ENCODE measurements at places on chromosomes 16 and 17.

DNA sequence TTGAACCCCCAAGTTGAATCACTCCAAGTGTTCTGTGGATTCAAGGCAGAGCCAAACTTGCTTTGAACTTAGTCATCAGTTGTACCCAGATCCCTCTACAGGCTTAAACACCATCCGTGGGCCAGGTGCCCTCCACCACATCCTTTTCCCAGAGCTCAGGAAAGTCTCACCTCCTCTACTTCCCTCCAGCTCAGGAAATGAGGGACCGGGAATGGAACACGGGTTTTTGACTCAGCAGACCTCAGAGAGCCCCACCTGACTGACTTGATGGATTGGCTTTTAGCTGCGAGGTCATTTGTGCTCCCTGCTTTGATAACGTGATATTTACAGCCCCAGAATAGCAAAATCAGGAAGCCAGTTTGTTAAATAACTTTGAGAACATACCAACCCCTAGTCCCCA lies 20.1 kb downstream of the GID4 start:
- no peak for DNase-seq

- DNase-seq, result no peak
These were observed 96.7 kb upstream of the CDH5 start for GRCh38 chr16:66269617-66270332.

DNA sequence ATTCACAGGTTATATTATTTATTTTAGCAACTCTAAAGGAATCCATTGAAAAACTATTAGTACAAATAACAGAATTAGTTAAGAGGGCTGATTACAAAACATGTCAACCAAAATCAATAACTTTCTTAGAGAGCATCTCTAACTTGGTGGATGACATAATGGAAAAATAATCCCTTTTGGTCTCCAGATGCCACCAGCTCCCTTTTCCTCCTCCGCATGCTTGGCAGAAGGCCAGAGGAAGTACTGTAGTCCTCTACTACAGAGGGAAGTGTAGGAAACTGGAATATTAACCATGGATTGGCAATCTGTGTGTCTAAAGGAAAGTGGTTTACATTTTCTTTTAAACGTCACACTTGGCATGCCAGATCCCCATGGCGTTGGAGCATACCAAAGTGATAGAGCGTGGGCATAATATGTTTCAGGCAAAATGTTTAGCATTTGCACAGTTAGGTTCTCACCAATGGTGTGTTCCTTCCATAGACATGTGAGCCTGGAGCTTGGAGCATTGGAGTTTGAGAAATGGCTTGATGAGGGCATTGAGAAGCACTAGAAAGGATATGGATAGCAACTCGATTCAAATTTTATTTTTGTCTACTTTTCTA lies 106.3 kb downstream of the PRKCB start:
- no peak for DNase-seq

GRCh38 chr16:56075732-56076388 lies 115.4 kb upstream of the GNAO1 start:
- DNase-seq, result no peak

GRCh38 chr17:83081684-83082201 lies 2.3 kb downstream of the METRNL start:
- peak; percentile 58 for DNase-seq

DNA sequence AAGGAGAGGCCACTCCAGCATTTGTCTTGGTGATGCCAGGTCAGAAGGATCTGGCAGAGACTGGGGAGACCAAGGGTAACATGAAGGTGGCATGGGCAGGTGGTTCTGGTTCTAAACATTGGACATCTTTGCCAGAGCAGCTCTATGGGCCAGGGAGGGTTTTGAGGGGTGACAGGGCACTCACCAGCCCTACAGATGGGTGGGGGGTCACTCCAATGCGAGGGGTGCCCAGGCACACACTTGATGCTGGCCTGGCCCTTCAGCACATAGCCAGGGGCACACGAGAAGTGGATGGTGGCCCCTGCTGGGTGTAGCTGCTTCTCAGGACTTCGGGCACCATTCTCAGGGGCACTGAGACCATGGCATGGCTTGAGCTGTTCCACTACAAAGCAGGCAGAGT lies 5.5 kb upstream of the PHF12 start:
- no peak for DNase-seq

GRCh38 chr17:77109764-77110359 lies 30.9 kb upstream of the SEC14L1 start:
- no peak for DNase-seq

GRCh38 chr16:77452243-77452642 lies 17.4 kb upstream of the ADAMTS18 start:
- DNase-seq, result no peak

- DNase-seq, result peak; percentile 58
These were observed 33.3 kb downstream of the OR1D5 start for GRCh38 chr17:3030096-3030495.

DNA sequence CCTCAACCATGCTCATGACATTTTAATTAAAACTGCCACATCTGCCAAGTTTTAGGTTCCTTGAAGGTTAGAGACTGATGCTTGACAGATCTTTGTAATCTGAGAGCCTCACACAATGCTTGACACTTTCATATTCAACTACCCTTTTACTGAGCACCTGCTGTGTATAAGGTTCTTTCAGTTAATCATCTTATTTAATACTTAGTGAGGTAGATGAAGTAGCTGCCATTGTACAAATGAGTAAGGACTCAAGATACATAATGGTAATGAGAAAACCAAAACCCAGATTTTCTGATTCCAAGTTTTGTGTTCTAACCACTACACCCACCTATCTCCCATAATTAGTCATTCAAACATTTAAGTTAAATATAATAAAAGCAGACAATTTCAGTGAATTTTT lies 35.4 kb upstream of the ARL6IP1 start:
- no peak for DNase-seq

DNA sequence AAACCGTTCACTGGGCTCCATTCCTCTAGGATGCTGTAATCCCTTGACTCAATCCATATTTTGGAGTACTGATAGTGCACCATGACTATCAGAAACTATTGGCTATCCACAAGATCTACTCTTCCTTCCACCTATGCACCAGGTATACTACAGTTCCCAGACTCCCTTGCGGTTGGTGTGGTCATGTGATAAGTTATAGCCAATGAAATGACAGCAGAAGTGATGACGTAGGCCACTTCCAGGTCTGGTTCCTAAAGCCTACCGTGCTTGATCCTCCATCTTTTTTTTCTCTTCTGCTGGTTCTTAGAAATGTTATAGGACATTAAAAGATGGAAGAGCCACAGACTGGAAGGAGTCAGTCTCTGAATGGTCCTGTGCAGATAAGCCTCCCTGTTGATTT lies 278.8 kb upstream of the C16orf82 start:
- DNase-seq, result no peak

DNA sequence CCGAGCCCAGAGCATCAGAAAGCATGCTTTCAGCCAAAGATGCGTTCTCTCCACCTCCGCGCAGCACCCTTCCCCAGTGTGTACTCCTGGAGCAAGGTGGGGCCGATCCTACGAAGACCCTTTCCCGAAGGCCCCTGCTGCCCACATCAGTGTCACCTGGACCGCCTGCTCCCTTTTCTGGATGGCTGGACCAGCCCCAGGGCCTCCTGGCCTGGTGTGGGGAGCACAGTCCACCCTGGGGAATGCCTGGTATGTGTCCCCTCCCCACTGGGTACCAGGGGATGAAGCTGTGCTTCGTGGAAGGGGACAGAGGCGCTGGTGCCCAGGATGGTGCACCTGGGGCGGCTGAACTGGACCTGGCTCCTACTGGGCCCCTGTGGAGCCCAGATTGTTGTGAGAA lies 173.8 kb downstream of the SEC14L1 start:
- DNase-seq, result no peak

DNA sequence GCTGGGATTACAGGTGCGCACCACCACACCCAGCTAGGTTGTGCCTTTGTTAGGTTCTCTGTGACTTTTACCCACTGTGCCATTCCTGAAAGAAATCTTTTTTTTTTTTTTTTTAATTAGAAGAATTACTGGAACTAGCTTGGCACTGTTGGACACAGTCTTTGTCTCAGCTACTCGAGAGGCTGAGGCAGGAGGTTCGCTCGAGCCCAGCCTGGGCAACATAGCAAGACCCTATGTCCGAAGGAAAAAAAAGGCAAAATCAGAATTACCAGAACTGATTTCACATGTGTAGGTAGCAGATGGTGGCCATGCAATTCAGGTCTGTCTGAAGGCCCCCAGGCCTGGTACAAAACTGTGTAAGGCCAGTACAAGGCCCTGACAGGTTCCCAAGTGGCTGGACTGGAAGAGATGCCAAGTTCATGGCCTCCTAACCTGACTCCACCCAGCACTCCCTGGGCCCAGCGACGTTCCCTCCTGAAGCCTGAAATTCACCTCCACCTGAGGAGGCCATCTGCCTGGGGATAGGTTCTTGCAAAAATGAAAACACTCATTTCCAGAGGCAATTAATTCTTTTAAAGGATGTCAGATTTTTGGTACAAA lies 23.0 kb downstream of the CARHSP1 start:
- DNase-seq, result no peak

DNA sequence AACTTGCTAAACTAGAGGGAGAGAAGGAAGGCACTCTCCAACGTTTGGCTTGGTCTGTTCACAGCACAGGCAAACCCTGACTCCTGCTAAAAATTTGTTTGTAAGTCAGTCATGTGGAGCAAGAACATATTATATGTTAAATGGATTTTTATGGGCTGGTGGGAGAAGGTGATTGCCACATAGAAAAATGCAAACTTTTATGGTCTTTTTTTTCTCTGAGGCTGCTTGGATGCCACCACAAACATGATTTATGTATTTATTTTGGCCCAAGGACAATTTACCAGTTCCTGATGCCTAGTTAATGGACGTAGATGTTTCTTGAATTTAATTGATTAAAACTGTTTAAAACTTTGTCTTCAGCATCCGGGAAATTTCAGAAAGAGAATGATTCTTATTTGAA lies 274.2 kb upstream of the MYOCD start:
- peak; percentile 43 for DNase-seq

GRCh38 chr17:38870259-38871165 lies 654 bp downstream of the LASP1 start:
- peak; percentile 51 for DNase-seq

- DNase-seq, result peak; percentile 65
These were observed 2.8 kb upstream of the UBTF start for GRCh38 chr17:44222112-44222869.
